AG09309 (cell line): ENCODE measurements at places on chromosomes 12 and 14.

GRCh38 chr14:100890061-100890850 lies 13.3 kb downstream of the RTL1 start:
- no peak for DNase-seq

GRCh38 chr12:120103044-120103338 lies 13.6 kb downstream of the RAB35 start:
- DNase-seq: no peak

GRCh38 chr14:50657753-50658152 lies 10.4 kb downstream of the SAV1 start:
- DNase-seq: no peak

DNA sequence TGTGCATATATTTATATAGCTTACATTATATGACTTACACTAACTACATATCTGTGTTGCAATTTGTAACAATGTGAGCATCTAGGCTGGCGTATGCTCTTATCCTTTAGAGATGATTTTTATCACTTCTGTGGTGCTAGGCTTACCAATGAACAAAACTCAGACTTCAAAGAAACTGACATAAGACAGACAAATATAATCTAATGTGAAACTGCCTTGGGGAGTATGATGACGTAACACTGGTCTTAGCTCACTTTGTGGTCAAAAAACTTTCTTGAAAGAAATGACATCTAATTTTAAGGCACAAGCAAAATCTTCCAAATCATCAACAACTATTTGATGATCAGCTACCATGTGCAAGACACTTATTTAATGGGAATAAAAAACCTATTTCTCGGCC lies 50.0 kb downstream of the SOX5 start:
- DNase-seq: no peak

GRCh38 chr12:70598467-70599193 lies 38.6 kb downstream of the PTPRB start:
- DNase-seq: no peak

DNA sequence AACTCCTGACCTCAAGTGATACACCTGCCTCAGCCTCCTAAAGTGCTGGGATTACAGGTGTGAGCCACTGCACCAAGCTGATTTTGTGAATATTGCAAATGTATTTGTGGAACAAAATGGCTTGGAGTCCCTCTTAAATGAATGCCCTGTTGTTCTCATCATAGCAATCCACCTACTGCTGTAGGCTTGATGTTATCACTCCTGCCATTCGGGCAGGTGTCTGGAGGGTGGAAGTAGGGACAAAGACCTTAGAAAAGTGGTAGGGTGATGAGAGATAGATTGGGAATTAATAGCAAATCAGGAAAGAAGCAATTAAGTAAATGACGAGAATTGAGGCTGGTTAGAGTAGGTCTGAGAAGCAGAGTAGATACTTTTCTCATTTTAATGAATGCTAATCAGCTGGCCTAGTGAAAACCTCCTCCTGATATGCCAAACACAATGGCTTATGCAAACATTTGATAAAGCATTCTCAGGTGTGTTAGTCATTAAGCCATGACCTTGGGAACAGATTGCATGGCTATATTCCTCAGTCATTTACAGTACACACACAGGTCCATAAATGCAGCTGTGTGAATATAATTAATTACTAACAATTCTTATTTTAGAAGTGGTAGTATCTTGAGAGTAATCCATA lies 60.5 kb upstream of the USP44 start:
- no peak for DNase-seq

DNA sequence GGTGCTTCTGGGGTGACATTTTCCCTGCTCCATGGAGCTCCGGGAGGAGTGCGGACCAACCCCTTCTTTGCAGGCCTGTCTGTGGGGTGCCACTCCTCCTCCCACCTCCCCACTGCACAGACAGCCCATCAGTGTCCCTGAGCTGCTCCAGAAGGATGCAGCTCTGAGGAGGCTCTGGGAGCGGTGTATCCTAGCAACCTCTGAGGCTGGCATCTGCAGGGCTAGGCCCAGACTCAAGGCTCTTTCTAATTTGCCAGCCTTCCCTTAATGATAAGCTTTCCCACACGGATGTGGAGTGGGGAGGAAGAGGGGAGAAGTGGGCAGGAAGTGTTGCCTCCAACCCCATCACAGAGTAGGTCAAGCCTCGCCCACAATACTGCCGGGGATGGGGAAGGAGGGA lies 59.7 kb downstream of the CALM1 start:
- DNase-seq: no peak

DNA sequence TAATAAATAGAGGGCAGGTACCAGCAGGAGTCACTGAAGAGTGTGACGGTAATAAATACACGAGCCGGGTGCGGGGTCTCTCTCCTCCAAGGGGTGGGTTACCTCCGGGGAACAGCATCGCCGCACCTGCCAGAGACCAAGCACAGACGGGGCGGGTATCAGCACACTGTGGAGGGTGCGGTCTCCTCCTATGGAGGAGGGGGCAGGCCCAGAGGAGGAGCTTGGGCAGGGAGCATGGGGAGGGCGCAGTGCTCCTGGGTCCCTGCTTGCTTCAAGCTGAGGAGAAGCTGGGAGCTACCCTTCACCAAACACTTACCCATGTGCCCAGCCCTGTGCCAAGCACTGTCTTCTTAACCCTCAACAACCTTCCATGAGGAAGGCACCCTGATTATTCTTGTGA lies 12.8 kb downstream of the PGF start:
- no peak for DNase-seq

GRCh38 chr12:2853626-2854025 lies 3.2 kb downstream of the TEX52 start:
- DNase-seq: no peak
